IPS DF 19.7 (cell line): ENCODE measurements at places on chromosomes 6 and 20.

DNA sequence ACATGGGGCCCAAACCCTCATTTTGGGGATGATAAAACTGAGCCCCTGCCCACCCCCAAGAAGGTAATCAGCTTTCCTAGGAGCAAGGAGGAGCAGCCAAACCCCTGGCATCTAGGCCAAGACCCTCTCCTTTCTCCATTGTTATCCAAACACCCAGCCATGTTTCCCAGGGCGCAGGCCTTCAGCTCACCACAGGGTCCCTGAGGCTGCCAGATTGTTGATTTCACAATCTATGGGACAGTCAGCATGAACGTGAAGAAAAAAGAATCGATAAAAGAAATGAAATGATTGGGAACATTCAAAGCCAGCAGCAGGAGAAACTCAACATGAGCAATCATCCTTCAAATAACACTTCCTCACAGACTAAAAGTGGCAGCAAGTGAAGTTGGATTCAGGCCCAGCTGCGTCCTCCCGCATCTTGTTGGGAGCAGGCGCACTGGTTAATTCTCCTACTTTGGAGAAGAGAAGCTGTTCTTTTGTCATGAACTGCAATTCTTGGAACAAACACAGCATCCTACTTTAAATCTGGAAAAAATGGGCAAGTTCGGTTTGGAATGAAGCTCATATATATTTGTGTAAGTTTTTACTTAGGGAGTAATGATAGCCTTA, 241.8 kb upstream of the PRDM1 start:
- DNase-seq = no peak

DNA sequence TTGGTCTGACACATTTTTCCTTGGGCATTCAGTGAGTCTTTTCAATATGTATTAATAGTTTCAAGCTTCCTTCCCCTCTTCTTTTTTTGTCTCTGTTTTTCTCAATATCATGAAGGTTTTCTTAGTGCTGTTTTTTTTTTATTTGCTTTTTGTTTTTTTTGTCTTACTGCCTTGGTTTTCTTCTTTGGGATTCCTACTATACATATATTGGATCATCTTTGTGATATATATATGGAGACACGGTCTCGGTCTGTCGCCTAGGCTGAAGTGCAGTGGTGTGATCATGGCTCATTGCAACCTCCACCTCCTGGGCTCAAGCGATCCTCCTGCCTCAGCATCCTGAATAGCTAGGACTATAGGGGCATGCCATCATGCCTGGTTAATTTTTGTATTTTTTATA, 43.8 kb downstream of the NCOA3 start:
- DNase-seq = no peak

- no peak for DNase-seq
These were observed 228.9 kb upstream of the DEFB112 start for GRCh38 chr6:50278663-50279062.

DNA sequence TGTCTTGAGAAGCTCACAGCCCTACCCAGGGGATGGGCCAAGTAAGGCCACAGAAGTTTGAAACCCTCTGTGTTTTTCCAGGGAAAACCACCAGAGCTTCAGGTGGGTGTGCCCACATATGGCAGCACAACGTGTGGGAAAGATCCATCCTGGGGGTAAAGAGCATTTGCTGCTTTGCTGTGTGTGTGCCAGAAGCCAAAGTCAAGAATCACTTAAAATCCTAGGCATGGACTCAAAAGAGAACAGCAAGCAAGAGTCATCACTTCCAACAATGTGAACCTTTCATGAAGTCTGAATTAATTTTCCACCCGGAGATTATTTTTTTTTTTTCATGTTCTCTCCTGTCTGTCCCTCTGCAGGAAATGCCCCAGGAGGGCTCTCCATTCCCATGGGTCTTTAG, 308.2 kb upstream of the SGK1 start:
- DNase-seq = no peak

GRCh38 chr6:157539900-157540752, 159.1 kb downstream of the ZDHHC14 start:
- DNase-seq = no peak

DNA sequence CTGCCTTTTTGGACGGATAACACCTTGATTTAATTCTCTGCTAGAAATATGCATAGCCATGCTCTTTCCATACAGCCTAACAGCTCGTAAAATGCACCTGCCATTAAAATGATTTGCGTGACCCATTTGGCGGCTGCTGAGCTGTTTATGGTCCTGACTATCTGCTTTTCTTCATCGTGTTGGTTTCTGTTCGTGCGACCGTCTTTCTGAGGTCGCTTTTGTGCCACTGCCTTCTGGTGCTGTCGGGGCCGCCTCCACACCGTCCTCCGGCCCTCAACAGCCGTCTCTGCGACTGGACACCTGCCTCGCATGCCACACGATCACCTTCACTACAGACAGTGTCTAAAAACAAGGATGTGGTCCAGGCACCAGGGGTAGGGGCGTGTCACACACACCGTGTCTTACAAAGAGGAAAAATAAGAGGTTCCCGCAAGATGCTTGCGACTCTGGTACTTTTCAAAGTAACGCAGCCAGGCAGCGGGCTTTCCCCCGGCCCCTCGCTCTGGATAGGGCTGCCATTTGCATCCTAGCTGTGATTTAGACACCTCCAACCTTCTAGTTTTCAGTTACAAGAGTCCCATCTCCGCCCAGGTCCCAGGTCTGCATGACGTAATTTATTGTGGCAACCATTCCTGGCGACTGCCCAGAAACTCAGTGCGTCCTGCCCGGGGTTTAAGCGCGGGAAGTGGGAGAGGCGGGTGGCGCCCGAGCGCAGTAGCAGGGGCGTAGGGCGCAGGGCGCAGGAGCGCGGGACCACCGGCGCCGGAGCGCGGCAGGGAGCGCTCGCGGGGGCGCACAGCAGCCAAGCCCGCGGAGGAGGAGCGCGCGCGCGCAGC, at the start of gene STMND1:
STMND1 (plus strand) TSS at position 629 of the 836 bp plus-strand sequence. CDS start 208 bp downstream, outside the sequence.
- DNase-seq = no peak

GRCh38 chr6:56838965-56839364, 115.9 kb upstream of the BEND6 start:
- DNase-seq = no peak

DNA sequence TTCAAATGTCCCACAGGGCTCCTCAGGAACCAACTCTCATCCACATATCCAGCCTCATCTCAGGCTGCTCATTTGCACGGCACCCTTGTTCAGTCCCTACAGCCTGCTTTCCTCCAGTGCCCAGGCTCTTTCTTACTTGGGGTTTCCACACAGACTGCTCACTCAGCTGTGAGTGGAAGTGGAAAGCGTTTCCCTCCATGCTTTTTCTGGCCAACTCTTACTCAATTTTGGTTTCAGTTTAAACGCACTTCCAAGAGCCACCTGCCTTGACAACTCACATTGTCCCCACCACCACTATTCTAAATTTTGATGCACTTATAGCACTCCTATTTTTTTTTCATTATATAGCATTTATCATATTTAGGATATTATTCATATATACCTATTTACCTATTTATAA, 367.1 kb downstream of the PKHD1 start:
- no peak for DNase-seq
